ENCODE measurements at places on chromosomes 6 and 20.
A peak's percentile ranks its signal among the peaks of the same experiment; 100 is the strongest.

- DNase-seq: no peak
These were observed 11.3 kb downstream of the MOCS3 start for GRCh38 chr20:50969912-50970311.

GRCh38 chr20:56433880-56434255 lies 21.8 kb downstream of the CASS4 start:
- DNase-seq: no peak

- no peak for DNase-seq
These were observed 57.8 kb upstream of the PNRC1 start for GRCh38 chr6:89022798-89023197.

- DNase-seq: no peak
These were observed 30.9 kb downstream of the MAP3K5 start for GRCh38 chr6:136761227-136761922.

DNA sequence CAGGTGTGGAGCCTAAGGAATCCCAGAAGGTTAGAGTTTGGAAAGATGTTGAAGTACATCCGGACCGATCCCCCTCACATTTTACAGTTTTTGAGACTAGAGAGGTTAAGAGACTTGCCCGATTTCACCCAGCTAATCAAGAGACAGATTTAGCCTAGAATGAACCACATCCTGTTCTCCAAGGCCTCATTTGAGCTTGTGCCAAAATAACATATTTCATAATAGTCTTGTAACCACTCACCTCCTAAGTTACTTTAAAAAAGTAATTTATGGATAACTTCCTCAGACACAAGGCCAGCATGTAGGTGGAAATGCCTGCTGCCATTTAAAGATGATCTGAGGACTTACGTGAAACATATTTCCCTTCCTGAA lies 39.8 kb upstream of the ARHGAP18 start:
- DNase-seq: no peak

GRCh38 chr6:44003345-44004061 lies 123.7 kb downstream of the MRPL14 start:
- no peak for DNase-seq

GRCh38 chr6:165674155-165675029 lies 11.4 kb upstream of the PDE10A start:
- DNase-seq: no peak

- no peak for DNase-seq
These were observed 127.7 kb downstream of the BFSP1 start for GRCh38 chr20:17403461-17403860.

DNA sequence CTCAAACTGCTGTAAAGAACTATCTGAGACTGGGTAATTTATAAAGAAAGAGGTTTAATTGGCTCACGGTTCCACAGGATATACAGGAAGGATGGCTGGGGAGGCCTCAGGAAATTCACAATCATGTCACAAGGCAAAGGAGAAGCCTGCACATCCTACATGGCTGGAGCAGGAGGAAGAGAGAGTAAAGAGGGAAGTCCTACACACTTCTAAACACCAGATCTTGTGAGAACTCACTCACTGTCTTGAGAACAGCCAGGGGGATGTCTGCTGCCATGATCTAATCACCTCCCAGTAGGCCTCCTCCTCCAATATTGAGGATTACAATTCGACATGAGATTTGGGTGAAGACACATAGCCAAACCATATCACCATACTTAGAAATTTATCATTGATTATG lies 1307.0 kb upstream of the GJE1 start:
- DNase-seq: no peak

- DNase-seq: no peak
These were observed 71.9 kb upstream of the NHSL1 start for GRCh38 chr6:138571181-138571580.

- DNase-seq: no peak
These were observed 174.3 kb downstream of the TTLL2 start for GRCh38 chr6:167499161-167499660.

GRCh38 chr6:15887491-15888461 lies 224.9 kb upstream of the DTNBP1 start:
- DNase-seq: no peak

GRCh38 chr6:127554435-127555006 lies 22.5 kb upstream of the C6orf58 start:
- peak; percentile 38 for DNase-seq

- DNase-seq: no peak
These were observed 206.6 kb upstream of the MARCKS start for GRCh38 chr6:113650610-113650979.

DNA sequence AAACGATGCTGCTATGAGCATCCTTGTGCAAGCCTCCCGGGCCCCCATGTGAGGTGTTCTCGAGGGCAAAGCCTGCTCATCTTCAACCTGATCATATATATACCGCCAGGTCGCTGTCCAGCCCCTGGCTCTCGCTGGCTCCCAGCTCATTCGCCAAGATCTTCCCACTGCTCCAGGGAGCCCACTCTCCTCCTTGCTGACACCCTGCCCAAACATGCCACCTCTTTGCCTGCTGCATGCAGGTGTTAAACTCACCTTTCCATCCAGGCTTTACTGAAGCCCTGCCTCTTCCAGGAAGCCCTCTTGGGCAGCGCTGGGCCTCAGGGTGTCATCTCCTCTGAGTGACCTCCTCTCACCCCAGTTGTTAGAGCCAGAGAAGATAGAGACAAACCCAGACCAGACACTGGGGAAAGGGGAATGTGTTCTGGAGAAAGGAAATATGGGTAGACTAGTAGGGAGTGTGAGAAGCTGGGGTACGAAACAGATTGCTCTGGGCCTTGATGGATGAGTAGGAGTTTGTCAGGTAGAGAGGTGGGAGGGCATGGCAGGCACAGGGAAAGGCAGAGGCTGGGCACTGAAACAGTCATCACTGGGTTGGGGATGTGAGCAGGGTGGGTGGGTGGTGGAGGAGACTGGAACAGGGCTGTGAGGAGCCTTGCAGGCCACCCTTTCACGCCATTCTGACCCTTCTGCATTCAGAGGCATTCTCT lies 1.2 kb upstream of the DLGAP4 start:
- DNase-seq: no peak

GRCh38 chr6:105810105-105810921 lies 275.8 kb upstream of the PRDM1 start:
- peak; percentile 97 for DNase-seq

- no peak for DNase-seq
These were observed 15.0 kb downstream of the TBXT start for GRCh38 chr6:166152660-166153059.

DNA sequence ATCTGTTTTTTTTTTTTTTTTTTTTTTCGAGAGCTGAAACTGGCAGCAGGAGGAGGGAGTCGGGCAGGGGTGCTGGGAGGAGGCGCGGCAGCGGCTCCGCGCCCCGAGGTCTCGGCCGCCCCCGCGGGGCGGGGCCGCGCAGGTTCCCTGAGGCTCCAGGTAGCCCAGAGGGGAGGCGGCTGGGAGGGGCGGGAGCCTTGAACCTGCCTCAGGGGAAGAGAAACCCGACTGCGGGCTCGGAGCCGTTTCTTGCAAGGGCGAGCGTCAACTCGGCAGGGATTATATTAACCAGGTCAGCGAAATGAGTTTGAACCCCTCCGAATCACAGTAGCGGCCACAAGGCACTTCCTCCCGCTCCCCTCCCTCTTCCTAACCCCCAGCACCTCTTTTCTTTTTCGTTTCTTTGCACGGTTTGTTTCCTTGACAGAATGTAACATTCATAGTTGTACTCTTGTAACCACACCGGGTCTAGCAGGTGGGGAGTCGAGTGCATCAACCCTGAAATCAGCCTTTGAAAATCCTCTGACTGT lies 2.0 kb downstream of the MYB start:
- peak; percentile 66 for DNase-seq

GRCh38 chr20:19992996-19993908 lies 23.9 kb upstream of the NAA20 start:
- no peak for DNase-seq

GRCh38 chr6:99563056-99563723 lies 5.3 kb downstream of the CCNC start:
- no peak for DNase-seq

DNA sequence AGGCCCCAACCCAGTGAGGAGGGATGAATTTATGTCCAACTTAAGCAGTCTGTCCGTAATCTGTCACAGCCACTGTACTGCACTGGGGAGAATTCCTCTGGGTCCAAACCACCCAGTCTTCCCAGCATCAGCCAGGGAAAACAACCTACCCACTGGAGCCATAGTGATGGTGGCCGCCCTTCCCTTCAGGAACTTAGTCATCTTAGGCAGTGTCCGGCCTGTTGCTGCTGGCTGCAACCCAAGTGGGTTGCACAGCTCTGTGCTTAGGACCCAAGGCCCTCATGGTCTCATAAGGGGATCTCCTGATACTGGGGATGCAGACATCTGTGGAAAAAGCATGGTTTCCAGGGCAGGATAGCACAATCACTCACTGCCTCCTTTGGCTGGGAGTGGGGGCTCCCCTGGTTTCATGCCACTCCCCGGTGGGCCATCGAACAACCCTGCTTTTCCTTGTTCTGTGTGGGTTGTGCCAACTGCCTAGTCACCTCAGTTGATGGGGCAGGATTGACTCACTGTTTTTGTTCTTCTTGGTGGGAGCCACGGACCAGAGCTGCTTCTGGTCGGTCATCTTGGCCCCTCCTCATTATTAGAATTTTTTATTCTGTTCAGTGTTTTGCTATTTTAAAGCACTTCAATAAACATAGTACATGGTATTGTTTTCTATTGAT lies 591.9 kb downstream of the DOK5 start:
- no peak for DNase-seq

DNA sequence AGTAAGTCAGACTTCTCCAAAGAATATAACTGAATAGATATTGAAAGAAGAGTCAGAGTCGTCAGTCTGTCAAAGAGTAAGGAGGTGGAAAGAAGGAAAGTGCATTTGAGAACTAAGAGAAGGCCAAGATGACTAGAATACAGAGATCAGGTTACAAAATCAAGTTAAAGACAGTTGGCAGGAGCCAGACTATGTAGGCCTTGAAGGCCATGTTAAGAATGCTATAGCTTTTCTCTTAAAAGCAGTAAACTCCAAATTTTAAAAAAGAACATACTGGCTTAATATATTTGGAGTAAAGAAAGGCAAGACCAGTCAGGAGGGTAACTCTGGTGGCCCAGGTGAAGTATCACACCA lies 68.8 kb downstream of the IBTK start:
- peak; percentile 24 for DNase-seq

- no peak for DNase-seq
These were observed 169.1 kb upstream of the CST7 start for GRCh38 chr20:24779946-24780345.

DNA sequence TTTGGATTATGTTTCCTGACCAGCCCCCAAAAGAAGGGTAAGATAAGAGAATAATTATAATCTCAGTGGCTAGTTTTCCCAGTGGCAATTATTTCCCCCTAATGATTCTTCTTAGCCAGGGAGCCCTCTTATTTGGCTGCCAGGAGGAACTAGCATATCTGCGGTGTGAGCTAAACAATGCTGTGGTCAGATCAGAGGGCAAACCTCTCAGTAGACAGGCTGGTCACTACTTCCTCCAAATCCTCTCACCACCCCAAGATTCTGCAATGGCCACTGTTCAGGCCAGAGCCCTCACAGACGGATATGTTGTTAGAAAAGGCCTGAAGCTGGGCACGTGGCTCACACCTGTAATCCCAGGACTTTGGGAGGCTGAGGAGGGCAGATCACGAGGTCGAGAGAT lies 273.4 kb upstream of the SASH1 start:
- no peak for DNase-seq

GRCh38 chr20:40630099-40630498 lies 58.9 kb downstream of the MAFB start:
- no peak for DNase-seq

DNA sequence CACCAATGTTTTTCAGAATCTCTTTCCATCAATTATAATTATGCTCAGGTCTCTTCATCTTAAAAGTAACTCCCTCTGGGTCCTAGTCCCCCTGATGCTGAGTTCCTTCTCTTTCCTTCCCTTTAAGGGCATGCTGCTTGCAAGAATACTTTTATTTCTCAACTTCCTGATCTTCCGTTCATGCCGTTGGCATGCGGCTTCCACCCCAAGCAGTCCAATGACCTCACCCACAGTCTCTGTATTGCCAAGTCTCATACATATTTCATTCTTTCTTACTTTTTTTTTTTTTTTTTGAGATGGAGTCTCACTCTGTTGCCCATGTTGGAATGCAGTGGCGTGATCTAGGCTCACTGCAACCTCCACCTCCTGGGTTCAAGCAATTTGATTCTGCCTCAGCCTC lies 83.5 kb downstream of the NDUFAF5 start:
- DNase-seq: no peak

GRCh38 chr6:41644297-41644879 lies 6.1 kb downstream of the MDFI start:
- peak; percentile 65 for DNase-seq

- DNase-seq: no peak
These were observed 19.4 kb upstream of the LRFN2 start for GRCh38 chr6:40606526-40606925.

Measured in NCI-H2171 treated with DMSO at 0.1 percent for 48 hours (cell line).